Adipocyte (in vitro differentiated cells): ENCODE measurements at places on chromosomes 2 and 18.

DNA sequence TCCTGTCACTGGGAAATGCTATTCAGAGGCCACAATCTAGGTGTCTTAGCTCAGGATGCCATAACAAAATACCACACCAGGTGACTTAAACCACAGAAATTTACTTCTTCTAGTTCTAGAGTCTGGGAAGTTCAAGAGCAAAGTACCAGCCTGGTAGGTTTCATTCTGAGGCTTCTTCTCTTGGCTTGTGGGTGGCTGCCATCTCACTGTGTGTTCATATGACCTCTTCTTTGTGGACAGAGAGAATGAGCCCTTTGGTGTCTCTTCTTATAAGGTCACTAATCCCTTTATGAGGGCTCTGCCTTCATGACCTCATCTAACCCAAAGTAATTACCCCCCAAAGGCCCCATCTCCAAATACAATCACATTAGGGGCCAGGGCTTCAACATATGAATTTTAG, 57.3 kb downstream of the RHOB start:
- no peak for DNase-seq

DNA sequence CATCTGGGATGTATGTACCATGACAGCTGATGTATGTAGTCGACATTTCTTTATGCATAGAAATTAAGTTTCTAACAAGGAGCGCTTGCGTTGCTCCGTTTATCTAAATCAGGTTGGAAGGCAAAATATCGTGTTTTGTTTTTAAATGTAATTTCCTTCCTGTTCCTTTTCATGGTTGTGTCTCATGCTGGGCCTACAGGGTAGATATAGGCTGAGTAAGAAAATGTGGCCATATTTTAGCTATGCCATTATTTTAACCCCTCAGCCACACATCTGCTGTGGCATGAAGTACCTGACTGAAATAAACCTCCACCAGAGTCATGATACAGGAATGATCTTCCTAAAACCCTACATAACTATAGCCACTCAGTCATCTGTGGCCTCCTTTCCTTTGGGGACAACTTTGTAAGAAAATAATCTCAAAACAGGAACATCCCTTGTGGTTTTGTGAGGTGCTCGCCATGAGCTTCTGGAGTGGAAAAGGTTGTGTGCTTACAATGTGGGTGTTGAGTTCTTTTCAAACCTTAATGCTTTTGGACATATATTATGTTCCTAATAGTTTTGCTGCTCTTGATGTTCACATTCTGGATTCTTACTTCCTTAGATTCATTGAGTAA, 214.3 kb downstream of the FAM210A start:
- DNase-seq: no peak

DNA sequence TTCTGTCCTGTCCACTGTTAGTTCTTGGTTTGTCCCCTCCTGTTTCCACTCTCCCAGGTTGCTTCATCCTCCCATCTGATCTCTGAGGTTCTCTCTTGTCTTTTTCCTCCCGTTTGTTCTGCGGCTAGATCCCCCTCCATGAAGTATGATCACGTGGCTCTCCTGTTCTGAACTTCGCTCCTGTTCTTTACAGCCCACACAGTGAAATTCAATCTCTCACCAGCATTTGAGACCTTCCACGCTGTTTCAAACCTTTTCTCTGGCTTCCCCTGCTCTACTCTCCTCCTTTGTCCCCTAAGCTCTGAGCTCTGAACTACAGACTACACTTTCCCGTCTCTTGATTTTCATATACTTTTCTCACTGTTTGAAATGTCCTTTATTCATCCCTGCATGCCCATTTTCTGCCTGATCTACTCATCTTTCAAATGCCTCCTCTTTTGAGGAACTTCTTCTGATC, 83.5 kb downstream of the OSBPL6 start:
- DNase-seq: peak; percentile 30

DNA sequence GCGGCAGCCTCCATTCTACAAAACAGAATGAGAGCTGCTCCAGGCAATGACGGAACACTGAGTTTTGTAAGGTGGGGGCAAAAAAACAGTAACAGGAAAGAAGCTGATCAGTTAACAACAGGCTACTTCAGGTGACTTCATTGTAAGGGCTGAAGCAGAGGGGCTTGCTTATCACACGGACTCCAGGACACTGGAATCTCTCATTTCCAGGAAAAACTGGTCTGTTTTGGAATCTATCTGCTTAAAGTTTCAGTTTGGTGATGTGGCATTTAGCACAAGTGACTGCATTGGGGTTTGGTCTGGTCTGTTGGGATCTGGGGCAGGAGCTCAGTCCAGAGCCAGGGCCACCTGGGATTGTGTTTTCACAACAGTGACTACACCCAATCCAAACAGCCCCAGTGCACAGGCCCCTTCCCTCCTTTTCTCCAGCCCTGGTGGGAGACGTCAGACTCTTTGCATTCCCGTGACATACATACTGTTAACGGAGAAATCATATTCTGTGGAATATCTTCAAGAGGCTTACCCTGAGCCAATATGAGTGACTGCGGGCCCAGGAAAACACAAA, 14.1 kb downstream of the AMER3 start:
- no peak for DNase-seq

GRCh38 chr2:3674066-3674845, 16.3 kb downstream of the ALLC start:
- no peak for DNase-seq

- DNase-seq: no peak
Measured at GRCh38 chr2:234425639-234426603, 71.0 kb downstream of the ARL4C start.

- DNase-seq: peak; percentile 81
Measured at GRCh38 chr2:9474361-9475057, at the start of gene IAH1. TSS of gene IAH1 (plus strand) at chr2:9474551. CDS start at chr2:9474567, 16 bp downstream.

DNA sequence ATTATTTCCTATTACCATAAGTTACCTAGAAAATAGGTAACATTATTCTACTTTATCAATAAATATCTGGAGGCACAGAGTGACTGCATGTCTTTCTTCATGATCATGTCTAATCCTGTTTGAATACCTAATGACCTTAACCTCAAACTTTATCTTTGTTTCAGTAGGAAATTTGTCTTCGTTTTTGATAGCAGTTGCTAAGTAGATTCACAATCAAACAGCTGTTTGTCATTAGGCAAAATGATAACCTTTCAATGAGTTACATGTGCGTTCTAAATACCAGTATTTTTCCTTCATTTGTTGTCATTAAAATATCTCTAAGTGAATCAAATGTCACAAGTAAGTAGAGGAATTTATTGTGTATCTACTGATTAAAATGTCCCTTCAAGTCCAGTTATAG, 473.8 kb downstream of the NRXN1 start:
- DNase-seq: no peak

- DNase-seq: peak; percentile 85
Measured at GRCh38 chr2:216690853-216691741, 4.3 kb downstream of the IGFBP5 start.
